Lower lobe of right lung (tissue), 2 donors: ENCODE measurements at places on chromosomes 5 and 9. TPM values are rescaled to one million over a fixed set of nuclear protein-coding genes. Genes with fewer than 3 reads are reported as not detected.
A peak's percentile ranks its signal among the peaks of the same experiment; 100 is the strongest.

DNA sequence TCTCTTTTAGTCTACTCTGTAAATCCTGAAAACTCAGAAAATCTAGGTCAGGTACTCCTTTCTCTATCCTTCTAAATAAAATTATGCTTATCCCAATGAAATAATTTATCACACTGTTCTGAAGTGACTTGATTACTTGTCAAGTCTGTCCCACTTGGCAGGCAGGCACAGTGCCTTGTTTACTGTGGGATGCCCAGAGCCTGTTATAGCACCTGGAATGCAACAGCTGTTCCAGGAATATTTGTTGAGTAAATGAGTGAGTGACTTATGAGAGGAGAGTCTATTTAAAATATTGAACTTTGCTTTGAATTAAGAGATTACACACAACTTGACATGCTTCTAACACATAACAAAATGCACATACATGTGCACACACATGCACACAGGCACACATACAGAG is 130.0 kb downstream of the MPDZ start:
- peaks cover 9% of the 10 kb centered on the region for H3K36me3 ChIP-seq
- DNase-seq: no peak
- H3K27me3 ChIP-seq: no peaks in the 10 kb centered on the region
- H3K4me3 ChIP-seq: no peak overlapping the region

DNA sequence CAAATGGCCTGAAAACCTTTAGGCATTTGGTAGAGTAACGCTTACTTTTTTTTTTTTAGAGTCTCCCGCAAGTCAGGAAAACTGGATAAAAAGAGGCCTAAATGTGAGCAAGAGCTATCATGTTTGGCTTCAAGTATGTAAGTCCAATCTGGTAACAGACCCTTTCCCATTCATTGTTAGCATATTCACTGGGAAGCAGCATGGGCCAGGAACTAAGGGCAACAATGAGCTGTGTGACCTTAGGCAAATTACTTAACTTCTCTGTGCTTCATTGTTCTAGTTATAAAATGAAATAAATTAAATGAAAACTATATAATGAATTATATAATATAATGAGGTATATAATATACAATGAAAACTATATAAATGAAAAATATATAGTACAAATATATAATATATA is 114.3 kb upstream of the PCA3 start:
- no peak overlapping the region for H3K27ac ChIP-seq
- no peak for DNase-seq
- H3K4me1 ChIP-seq: peaks cover 44% of the 10 kb centered on the region
- no peaks in the 10 kb centered on the region for H3K27me3 ChIP-seq

DNA sequence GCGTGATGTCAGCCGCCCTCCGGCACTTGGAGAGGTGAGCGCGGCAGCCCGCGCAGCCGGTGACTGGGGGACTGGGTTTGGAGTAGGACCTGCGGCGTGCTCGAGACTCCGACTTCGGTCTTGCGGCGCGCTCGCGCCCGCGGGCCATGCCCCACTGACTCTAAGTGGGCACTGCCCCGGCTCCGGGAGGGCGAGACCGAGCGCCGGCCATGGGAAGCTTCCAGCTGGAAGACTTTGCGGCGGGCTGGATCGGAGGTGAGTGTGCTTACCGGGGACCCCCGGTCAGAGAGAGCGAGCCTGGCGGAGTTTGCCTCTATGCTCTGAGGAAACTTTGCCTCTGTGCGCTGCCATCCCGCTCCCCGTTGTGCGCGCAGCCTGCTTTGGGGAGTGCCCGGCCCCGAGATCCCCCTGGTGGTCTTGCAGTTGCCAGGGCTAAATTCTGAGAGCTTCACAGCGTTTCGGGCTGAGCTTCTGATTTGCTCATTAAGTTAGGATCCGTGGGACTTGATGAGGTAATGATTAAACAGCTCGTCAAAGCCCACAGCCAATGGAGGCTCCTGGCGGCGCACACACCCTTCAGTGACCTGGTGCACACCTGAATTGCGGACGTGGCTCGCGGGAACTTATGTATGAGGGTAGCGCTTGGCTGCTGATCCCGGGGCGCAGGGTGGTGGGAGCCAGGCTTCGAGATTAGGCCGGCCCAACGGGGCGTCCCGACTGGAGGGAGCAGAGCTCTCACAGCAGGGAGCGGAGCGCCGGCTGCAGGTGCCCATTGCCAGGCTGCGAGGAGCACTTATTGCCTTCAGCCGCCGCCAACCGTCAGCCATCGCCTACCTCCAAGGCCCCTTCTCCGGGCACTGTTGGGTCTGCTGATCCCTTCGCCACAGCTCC is at the start of gene SLC25A48:
Gene SLC25A48, plus strand, starts transcription at position 25 of the 891 bp plus-strand sequence. Its CDS starts 185 bp downstream, at position 210.
- peak within 1 kb of the TSS; percentile 43 for H3K4me3 ChIP-seq
- H3K36me3 ChIP-seq: no peaks in the 10 kb centered on the region
- peaks cover 58% of the 10 kb centered on the region for H3K27me3 ChIP-seq
- no peak within 1 kb of the TSS for H3K27ac ChIP-seq
- peaks cover 12% of the 10 kb centered on the region for H3K4me1 ChIP-seq

Gene ARSI
- total RNA-seq: 3.5 TPM

DNA sequence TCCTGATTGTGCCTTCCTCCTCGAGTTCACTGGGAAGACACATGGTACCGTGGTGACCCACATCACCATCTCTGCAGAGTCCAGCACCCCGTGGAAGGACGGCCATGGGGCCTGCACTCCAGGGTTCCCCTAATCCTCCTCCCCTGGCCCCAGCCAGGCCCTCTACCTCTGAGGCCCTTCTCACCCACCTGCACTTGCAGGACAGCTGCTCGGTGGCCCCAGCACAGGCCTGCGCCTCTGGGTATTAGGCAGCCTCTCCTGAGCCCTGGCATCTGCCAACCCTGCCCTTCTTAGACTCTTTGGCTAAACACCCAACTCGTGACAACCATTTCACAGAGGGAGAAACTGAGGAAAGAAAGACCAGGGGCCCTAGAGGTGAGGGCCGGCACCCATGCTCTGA is 28.9 kb upstream of the CPLX2 start:
- no peaks in the 10 kb centered on the region for H3K27me3 ChIP-seq
- DNase-seq: no peak
- no peaks in the 10 kb centered on the region for H3K36me3 ChIP-seq
- H3K4me1 ChIP-seq: no peaks in the 10 kb centered on the region

DNA sequence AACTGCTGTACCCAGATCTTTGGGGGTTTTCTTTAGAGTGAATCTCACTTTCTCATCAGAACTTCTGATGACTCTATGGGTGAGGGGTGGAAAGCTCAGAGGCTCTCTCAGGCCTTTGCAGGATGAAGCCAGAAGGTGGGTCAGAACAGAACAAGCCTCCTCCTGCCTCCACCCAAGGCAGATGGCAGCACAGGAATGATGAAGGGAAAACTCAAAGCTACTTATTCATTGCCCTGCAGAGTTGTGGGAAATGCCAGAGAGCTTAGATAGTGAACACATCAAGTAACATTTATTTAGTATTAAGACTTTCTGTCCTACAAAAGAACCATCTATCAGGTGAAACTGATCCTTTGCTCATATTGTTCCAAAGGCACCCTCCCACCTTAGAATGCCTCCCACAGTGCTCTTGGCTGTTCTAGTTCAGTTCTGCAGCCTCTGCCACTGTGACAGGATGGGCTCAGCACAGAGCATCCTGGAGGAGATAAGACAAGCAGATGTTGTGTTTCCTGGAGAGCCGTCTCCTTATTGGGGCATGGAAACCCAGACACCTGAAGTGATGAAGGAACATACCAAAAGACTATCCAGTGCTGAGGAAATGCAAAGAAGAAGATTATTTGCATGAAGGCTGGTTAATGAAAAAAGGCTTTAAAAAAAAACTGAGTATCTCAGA is 146.6 kb downstream of the ADAMTS12 start:
- no peak overlapping the region for H3K4me3 ChIP-seq
- H3K27me3 ChIP-seq: no peaks in the 10 kb centered on the region
- DNase-seq: no peak
- no peaks in the 10 kb centered on the region for H3K36me3 ChIP-seq

DNA sequence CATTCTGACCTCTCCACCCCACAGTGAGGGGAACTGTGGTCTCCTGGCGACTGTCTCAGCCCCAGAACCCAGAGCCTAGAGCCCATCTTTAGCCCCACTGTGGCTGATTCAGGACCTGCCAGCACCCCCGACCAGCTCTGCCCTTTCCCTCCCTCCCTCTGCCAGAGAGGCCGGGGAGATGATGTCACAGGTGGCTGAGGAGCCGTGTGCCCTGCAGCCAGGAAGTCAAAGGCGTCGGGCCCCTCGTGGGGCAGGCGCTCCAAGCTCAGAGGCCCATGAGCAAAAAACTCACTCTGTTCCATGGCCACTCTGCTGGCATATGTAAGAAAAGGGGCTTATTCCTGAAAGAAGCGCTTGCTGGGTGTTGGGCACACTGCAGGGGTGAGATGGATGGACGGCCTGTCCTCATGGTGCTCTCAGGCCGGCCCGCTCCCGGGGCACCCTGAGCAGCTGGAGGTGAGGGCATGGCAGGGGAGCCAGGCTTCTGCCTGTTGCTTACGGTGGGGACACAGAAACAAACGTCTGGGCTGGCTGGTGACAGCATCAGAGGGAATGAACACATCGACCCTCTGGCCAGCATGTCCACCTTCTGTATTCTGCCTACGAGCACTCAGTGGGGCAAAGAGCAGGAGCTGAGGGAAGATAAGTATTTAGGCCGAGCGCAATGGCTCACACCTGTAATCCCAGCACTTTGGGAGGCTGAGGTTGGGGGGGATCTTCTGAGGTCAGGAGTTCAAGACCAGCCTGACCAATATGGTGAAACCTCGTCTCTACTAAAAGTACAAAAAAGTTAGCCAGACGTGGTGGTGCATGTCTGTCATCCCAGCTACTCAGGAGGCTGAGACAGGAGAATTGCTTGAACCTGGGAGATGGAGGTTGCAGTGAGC is 41.1 kb downstream of the LAMC3 start:
- no peak for DNase-seq
- H3K27ac ChIP-seq: no peak overlapping the region
- no peaks in the 10 kb centered on the region for H3K4me1 ChIP-seq
- no peaks in the 10 kb centered on the region for H3K36me3 ChIP-seq

- no peak overlapping the region for H3K4me3 ChIP-seq
- H3K27me3 ChIP-seq: no peaks in the 10 kb centered on the region
- no peak for DNase-seq
- no peaks in the 10 kb centered on the region for H3K36me3 ChIP-seq
Measured at GRCh38 chr5:102596113-102596512, 97.3 kb upstream of the SLCO6A1 start.

DNA sequence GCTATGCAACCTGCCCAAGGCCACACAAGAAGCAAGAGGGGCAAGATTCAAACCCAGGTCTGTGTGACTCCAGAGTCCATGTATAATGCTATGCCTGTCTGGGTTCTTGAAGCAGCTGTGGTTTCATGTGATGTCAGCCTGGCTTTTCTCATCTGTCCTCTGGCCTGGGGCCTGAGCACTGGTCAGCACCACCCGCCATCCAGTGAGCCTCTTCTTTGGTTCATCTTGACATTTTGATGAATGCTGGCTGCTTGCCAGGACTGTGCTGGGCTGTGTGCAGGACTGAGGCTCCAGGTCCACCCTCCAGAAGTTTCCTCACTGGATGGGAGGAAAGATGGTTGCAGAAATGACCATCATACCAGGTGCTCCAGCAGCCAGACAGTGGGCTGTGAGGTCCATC is 61.5 kb downstream of the TSTD2 start:
- H3K4me3 ChIP-seq: no peak overlapping the region
- H3K27ac ChIP-seq: no peak overlapping the region
- DNase-seq: no peak
- H3K4me1 ChIP-seq: no peaks in the 10 kb centered on the region
- H3K27me3 ChIP-seq: no peaks in the 10 kb centered on the region
- H3K36me3 ChIP-seq: peaks cover 8% of the 10 kb centered on the region

DNA sequence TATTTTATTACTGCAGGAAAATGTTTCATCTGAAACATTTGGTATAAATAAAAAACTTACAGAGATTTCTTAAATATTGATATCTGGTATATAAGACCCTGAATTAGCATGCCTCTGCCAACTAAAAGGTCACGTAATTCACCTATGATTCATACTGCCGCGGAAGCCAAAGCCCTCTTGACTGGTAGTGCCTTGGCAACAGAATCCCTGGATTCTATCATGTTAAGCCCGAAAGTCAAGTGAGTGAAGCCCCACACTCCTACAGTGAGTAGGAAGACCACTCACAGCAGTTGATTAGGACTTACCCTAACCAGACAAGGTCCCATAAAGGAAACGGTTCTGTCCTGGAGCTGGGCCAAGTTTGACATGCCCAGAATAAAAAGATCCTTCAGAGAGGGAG is 175.6 kb upstream of the NREP start:
- H3K4me3 ChIP-seq: no peak overlapping the region
- no peak overlapping the region for H3K27ac ChIP-seq
- peaks cover 7% of the 10 kb centered on the region for H3K4me1 ChIP-seq

Gene CCDC171
- total RNA-seq: 2.9 TPM

DNA sequence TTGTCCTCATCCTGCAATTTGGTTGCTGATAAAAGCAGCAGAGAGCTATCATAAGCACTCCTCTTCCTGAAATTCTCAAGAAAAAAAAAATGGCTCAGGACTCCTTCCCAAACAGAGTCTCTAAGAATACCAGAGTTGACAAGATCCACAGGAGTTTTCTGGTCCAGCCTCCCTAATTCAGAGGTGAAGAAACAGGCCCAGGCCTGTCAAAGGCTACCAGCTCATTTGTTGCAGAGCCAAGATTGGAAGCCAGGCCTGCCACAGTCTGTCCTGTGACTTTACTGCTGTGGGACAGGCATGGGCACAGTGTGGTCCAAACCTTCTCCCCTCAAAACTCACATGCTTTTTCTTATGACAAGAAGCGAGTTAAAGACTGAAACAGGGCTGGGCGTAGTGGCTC is 41.5 kb downstream of the NIPSNAP3B start:
- peaks cover 96% of the 10 kb centered on the region for H3K36me3 ChIP-seq
- no peaks in the 10 kb centered on the region for H3K4me1 ChIP-seq
- DNase-seq: no peak
- no peak overlapping the region for H3K4me3 ChIP-seq
- no peaks in the 10 kb centered on the region for H3K27me3 ChIP-seq

DNA sequence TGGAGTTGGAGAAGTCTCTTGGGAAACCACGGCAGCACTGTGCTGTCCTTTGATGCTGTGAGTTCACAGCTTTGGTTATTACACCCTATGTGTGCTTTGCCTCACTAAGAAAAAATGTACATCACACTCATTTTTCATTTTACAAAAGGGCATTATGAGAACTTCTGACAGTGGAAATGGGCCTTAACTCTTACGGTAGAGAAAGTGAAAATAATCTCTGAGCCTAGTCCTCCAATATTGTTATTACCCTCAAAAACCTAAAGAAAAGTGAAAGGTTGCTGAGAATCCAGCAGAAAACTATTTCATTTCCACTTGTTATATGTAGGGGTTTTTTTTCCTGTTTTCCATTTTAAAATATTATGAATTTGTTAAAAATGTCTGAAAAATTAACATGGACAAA is 8.2 kb upstream of the OR13D1 start:
- DNase-seq: no peak
- H3K36me3 ChIP-seq: no peaks in the 10 kb centered on the region
- H3K27ac ChIP-seq: no peak overlapping the region
- no peaks in the 10 kb centered on the region for H3K27me3 ChIP-seq
- H3K4me3 ChIP-seq: no peak overlapping the region

Gene ZNF300
- 2.0 TPM for total RNA-seq

DNA sequence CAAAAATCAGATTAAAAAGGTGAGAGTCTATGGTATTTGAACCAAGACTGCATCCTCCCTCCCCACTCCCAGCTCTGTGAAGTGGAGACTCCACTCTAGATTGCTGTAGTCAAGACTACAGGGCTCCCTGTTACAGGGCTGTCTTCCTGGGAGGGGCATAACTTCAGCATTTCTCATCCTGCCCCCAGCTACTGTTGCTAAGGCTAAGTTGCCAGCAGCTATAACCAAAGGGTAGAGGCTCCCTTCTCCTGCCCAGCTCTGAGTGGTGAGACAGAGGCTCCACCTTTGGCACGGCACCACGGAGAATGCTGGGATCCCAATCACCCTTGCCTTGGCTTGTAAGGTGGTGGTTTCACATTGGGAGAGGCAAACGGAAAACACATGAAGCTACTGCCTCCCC is 39.2 kb upstream of the GCNT4 start:
- no peaks in the 10 kb centered on the region for H3K4me1 ChIP-seq
- no peak for DNase-seq
- no peak overlapping the region for H3K27ac ChIP-seq
- H3K4me3 ChIP-seq: no peak overlapping the region
- no peaks in the 10 kb centered on the region for H3K36me3 ChIP-seq
